ENCODE measurements at places on chromosomes 13 and 19.
A peak's percentile ranks its signal among the peaks of the same experiment; 100 is the strongest.

- no peak for DNase-seq
Observed at GRCh38 chr13:45063261-45063860, 56.9 kb upstream of the GTF2F2 start.

DNA sequence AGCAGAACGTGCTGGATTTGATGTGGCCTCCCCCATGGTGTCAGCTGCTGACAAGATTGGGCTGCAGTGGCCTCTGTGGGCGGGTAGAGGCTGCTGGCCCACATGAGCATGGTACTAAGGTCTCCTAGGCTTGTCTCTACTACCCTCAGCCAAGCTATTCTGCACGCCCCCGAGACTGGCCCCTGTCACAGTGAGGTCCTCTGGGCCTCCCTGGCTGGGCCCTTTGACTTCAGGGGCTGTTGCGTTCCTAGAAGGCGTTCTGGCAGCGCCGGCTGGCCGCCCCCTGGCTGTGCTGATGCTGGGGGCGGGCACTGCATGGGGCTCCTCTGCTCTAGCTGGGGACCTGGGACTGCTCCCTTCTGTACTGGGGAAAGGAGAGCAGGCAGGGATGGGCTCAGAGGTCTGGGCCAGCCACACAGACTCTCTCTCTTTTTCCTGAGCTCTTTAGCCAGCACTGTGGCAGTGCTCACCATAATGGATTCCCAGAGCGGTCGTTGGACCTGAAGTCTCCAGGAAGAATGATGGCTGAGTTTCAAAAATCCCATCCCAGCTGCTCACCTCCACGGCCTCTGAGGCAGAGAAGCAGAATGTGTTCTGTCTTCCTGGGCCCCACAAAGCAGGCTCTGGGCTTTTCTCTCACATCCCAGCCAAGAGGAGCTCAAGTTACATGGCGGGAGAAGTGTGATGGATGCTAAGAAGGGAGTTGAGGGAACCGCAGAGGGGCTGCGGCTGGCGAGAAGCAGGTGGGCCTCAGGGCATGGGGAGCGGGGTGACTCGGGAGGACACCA is 32.3 kb downstream of the TSSK6 start:
- DNase-seq, result no peak

DNA sequence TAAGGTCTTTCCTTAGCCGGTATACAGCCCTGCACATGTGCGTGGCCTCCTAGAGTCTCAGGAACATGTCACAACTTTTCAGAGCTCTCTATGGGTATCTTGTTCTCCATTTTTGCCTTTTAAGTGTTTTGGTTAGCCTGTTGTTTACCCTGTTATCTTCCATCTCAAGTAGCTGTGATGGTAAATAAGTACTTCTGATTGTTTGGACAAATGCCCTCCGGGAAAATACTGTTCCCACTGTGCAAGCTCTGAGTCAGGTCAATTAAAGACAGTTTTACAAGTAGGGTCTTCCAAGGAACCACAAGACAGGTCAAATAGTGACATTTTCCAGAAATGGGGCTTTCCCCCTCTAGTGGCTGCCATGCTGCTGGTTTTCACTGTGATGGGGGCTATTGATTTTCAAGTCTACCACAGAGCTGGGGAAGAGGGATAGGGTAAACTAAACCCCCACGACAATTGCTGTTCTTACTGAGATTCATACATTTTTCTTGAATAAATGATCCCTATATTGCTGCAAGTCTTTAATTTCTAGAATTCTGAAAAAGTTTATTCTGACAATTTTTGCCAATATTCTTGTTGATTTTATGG is 109.5 kb downstream of the TM9SF2 start:
- DNase-seq, result no peak

GRCh38 chr19:31177246-31177645 is 172.0 kb downstream of the TSHZ3 start:
- no peak for DNase-seq

- no peak for DNase-seq
Observed at GRCh38 chr13:109427148-109427547, 359.2 kb downstream of the IRS2 start.

DNA sequence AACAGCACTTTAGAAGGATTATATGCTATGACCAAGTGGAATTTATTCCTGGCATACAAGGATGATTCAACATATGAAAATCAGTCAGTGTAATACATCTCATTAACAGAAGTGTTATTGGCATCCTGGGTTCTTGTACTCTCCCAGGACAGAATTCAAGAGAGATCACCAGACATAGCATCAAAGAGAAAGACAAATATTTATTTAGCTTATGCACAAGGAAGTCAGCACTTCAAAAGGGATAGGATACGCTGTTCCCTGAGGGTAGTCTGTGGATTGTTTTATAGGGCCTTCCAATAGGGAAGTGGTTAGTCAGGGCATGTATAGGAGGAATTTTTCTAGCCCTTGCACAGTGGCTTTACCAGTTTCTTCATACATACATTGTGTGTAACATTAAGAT is 1238.0 kb downstream of the PCDH17 start:
- DNase-seq, result no peak

DNA sequence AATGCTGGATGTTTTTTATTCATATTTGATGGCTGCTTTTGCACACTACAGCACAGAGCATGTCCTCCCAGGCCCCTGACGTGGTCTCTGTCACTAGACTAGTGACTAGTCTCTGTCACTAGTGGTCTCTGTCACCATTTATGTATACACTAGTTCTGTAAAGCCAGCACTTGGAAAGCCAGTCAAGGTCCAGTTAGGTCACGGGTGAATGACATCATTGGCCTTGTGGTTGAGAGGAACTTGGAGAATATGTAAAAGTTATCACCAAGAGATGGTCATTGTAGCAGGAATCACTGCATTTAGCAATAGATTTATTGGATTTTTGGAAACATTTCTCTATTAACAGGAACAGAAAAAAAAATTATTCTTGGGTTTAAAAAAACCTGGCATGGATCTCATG is 72.9 kb downstream of the SHISA2 start:
- no peak for DNase-seq

DNA sequence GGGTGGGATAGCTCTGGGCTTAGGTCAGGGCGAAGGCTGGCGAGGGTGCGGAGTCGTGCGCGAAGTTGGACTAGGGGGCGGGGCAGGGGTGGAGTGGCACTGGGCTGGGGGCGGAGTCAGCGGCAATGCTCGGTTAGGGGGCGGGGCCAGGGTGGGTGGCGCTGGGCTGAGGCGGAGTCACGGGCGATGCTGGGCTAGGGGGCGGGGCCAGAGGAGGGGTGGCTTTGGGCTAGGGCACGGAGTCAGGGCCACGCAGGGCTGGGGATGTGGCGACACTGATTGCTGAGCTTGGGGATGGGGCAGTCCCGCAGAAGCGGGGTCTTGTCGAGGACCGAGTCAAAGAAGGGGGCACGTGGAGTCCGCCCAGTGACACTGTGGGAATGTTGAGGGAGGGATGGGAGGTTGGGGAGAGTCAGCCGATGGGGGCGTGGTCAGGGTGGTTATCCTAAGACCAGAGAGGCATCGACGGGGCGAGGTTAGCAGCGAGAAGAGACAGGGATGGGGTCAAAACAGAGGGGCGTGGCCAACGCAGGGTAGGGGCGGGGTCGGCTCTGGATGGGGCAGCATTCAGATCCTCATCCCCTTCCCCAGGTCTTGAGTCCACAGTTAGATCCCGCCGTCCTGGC is 8.7 kb downstream of the HOMER3 start:
- no peak for DNase-seq

DNA sequence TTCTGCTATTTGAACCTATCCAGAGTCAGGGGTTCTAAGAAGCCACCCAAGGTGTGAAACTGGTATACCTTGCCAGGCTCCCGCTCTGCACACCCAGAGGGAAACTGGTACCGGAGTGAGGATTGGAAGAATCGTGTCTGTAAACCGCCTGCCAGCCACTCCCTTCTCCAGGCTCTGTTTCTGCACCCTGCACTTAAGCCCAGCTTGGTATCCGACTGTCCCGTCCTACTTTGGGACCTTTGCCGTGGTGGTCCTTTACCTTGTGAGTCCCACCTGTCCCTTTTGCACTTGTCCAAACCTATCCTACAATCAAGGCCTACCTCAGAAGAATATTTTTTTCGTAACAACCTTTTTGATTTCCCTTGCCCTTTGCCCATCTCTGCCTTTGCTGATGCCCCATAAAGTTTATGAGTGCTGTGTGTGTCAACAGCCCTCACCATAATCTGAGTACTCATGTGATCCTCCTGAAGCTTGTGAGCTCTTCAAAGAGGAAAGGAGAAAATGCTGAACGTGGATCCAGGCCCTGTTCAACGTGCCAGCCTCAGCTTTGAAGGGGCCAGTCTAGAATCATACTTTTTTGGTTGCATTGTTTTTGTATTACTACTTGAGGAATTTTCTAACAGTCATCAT is 44.7 kb downstream of the GARRE1 start:
- DNase-seq, result no peak

DNA sequence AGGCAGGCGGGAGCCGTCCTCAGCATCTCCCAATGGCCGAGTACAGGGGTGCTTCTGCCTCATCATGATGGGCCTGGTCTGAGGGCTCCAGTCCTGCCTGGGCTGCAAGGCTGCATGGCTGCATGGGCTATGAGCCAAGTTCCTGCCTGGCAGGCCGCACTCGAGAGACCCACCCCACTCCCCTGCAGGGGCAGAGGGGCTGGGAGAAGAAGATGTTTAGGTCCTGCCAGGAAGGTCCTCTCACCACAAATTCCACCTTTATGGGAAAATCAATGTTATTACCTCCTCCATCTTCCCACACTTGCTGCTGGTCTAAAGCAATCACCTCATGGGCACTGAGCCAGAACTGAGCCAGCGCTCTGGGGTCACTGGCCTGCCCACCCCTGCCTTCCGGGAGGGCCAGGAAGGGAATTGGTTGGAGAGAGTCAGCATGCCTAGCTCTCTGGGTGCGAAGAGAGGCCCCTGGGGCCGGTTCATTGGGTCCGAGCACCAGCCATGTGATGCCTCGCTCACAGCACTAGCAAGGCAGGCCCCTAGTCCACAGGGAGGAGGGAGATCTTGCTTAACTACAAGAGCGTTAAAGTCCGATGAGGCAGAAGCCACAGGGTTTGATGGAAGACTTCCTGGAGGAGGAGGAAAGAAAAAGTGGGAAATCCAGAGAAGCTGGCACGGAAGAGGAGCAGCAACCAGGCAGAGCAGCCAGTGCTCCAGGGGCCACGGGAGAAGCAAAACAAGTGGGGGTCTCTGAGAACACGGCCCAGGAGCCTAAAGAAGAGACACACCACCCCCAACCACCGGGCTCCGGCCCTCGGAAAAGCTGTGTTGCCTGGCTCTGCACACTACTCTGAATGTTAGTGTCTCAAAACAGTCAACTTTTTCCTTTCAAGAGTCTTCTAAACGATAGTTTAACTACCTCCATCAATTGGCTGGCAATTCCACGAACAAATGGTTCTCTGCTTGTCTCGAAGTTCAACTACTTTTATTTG is 63.1 kb downstream of the CEBPG start:
- no peak for DNase-seq

GRCh38 chr13:51538591-51539179 is 45.6 kb upstream of the WDFY2 start:
- no peak for DNase-seq

- DNase-seq, result no peak
Observed at GRCh38 chr19:2949939-2950285, 5.1 kb upstream of the ZNF77 start.

- no peak for DNase-seq
Observed at GRCh38 chr13:21930536-21930935, 259.7 kb downstream of the FGF9 start.

- no peak for DNase-seq
Observed at GRCh38 chr13:111095031-111095840, 19.9 kb upstream of the ARHGEF7 start.

GRCh38 chr19:6822311-6822670 is 49.8 kb downstream of the VAV1 start:
- peak; percentile 56 for DNase-seq

- no peak for DNase-seq
Observed at GRCh38 chr19:16404396-16404795, 67.4 kb downstream of the EPS15L1 start.

Measured in NCI-H774 (cell line).